ENCODE measurements at places on chromosomes 7 and 10.
A peak's percentile ranks its signal among the peaks of the same experiment; 100 is the strongest.

- no peak for DNase-seq
Observed at GRCh38 chr7:87347207-87347606, 1.7 kb downstream of the CROT start.

- no peak for DNase-seq
Observed at GRCh38 chr7:79037001-79037400, 416.5 kb downstream of the MAGI2 start.

- no peak for DNase-seq
Observed at GRCh38 chr10:44576702-44577191, 191.8 kb upstream of the CXCL12 start.

- no peak for DNase-seq
Observed at GRCh38 chr7:46953008-46953407, 628.9 kb downstream of the TNS3 start.

GRCh38 chr7:26309089-26309488 is 17.4 kb downstream of the SNX10 start:
- DNase-seq, result no peak

GRCh38 chr7:75943864-75944263 is 28.9 kb downstream of the POR start:
- no peak for DNase-seq

GRCh38 chr10:105879401-105879800 is 1238.3 kb downstream of the SORCS3 start:
- no peak for DNase-seq

DNA sequence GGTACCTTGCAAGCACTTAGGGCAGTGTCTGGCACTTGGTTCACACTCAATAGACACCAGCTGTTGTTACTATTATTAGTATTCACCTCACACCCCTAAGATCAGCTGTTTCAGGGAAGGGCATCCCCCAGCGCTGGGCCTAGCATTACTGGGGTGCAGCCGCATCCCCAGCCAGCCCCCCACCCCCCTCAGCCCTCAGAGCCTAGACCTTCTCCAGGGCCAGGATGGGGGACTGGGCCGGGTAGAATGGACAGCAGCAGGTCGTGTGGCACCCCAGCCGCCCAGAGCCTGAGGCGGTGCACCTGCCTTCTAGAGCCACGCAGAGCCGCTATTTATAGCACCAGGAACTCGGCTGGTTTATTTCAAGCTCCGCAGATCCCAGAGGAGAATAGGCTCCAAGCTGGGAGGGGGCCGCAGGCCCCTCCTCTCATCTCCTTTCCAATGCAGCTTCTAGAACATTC is 60.5 kb downstream of the GTF2IRD1 start:
- DNase-seq, result peak; percentile 54

DNA sequence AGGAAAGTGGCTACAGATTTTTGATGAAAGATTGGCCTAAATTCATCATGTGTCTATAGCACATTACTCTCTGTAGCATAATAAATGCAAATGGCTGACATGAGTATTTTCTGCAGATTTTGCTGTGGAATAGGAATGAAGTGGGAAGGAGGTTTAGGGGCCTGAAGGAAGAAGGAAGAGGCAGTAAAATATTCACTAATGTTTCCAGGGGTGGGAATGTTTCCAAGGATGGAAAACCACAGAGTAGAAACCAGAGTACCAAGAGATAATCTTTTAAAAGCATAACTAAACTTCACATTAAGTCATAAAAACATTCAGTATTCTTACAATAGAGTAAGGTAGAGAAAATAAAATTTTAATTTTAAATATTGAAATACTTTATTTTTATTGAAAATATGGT is 267.8 kb downstream of the BICC1 start:
- no peak for DNase-seq

- DNase-seq, result no peak
Observed at GRCh38 chr7:157006829-157007469, 3.5 kb downstream of the MNX1 start.

DNA sequence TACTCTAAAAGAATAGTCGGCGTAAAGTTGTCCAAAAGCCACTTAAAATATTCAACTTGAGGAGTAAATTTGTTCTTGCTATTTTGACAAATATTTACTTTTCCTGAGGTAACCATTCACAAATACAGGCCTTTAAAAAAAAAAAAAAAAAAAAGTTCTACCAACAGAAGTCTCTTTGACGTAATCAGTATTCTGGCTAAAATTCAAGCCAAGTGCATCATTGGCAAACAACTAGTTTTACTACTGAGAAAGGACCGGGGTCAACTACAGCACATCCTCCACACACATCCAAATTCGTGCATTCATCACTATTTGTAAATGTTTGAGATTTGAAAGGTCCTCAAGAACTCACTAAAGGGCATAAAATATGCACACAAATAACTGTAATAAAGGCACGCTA is 2.0 kb downstream of the OAT start:
- no peak for DNase-seq

DNA sequence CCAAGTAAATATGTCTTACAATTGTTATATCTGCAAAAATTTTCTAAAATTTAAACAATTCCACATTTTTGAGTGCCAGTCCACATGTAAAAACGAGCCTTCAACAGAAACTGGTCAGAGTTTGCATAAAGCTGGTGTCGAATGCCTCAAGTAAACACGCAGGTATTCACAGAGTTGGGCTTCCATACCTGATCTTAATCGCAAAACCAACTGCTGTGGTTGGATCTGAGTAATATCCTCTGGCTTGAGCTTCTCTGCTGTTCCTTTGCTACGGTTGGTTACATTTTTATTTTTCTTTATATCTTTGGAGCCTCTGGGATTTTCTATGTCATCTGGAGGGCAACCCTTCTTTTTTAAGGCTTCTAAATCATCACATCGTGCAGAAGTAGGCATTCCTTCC is 28.4 kb downstream of the ITGB1 start:
- no peak for DNase-seq

- DNase-seq, result no peak
Observed at GRCh38 chr7:28533731-28534531, 121.6 kb downstream of the CREB5 start.

DNA sequence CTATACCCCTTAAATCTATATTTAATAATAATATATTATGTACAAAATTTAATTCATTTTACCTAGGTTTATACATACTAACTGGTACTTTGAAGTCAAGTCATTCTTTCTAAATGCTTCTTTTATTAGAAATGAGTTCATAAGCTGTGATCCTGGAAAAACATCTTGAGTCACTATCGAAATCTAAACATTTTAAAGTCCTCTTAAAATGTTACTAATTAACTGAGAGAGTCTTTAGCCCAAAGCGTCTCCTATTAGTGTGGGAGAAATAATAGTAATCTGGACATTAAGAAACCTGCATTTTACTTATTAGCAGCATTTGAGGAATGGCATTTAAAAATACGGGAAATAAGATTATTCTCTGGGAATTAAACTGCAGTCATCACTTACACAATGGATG is 142.7 kb downstream of the CTNNA3 start:
- DNase-seq, result no peak

GRCh38 chr7:122849322-122849956 is 36.8 kb downstream of the CADPS2 start:
- DNase-seq, result no peak

DNA sequence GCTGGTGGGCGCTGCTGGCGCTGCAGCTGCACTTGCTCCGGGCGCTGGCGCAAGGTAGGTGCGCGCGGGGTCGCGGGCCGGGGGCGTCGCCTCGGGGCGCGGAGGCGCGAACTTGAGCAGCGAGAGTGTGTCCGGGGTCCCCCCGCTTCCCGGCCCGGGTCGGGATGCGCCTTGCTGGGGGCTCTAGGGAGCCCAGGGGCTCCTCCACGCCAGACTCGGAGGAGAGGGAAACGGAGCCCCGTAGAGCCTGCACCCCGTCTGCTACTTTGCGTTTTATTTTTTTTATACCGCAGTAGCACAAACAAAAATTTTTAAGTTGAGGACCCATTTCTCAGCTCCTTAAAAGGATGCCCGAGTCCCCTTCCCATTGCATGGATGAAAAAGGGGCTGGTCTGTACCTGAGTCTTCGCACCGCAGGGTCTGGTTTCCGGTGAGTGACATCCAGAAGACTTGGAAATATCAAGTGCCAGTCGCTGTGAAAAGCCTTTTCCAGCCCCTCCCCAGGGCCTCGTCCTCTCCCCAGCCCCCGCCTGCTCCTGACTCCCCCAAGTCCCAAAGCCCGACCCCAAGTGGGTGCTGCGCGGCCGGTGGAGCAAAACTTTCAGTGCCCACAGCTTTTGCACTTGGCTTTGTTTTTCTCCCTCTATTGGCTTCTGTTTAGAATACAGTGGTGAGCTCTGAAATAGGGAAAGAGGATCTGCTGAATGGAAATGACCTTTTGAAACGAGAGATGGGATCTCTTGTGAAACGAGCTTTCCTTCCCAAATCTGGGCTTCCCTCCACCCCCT is 973 bp downstream of the SDK1 start:
- DNase-seq, result peak; percentile 53

DNA sequence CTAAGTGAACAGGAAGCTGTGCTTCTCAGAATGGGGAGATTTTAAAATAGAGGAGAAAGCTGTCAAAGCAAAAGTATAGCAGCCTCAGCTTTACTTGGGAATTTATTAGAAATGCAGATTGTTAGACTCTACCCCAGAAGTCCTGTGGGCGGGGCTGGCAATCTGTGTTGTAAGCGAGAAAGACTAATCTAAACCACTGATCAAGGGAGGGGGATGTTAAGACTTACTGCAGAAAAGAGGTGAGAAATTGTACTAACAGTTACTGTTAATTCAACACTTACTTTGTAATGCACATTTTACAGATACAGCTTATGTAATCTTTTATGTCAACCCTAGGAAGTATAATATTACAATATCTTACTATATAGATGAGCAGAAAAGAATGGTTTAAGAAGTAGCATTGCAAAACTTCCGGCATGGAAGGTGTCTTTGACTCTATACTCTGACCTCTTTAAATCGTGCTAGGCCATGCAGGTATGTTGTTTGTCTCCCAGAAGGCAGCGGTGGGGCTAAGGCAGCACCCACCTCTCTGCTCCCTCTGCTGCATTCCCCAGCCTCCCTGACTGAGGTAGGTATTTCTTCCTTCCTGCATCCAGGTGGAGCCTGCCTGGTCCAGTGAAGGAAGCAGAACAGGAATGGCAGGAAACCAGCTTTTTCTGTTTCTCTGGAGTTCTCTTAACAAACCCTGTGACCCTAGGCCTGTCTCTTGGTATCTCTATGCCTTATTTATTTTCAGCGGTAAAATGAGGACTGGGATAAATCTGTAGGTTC is 462.2 kb downstream of the AUTS2 start:
- peak; percentile 30 for DNase-seq

- DNase-seq, result peak; percentile 12
Observed at GRCh38 chr10:62870866-62871265, 54.7 kb upstream of the EGR2 start.

DNA sequence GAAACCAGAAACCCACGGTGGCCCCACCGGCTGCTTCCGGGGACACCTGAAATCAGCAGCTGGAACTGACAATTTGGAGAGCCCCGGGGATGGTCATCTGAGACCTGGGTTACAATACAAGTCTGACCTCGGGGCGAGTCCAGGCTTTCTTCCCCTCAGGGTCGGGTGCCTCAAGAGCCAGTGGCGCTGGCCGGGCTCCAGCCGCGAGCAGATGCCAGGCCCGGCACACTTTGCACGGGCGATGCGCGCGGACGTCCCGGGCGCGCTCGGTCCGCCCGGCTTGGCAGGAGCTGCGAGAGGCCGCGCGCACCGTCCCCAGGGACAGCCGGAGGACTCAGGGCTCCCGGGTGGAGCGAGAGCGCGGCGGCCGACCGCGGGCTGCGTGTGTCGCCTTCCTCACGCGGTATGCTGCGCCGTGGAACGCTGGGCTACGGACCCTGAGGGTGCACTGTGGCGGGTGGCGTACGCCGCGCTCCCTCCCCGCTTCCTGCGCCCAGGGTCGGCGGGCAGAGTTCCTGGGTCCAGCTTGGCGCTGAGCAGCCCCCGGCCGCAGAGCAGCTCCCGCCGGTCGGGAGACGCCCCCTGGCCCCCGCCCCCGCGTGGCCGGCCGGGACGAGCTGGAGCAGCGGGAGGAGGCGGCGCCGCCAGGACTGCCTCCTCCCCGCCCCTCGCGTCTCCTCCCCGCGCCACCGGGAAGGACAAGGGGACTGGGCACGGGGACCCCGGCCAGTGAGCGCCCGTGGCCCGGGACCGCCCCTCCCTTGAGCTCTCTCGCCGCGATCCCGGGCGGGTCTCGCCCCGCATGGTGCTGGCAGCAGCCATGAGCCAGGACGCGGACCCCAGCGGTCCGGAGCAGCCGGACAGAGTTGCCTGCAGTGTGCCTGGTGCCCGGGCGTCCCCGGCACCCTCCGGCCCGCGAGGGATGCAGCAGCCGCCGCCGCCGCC is at the start of gene RBM20:
TSS of gene RBM20 (plus strand) at position 684 of the 945 bp plus-strand sequence. CDS start at position 803, 119 bp downstream.
- peak; percentile 82 for DNase-seq

GRCh38 chr7:28558236-28558635 is 145.9 kb downstream of the CREB5 start:
- DNase-seq, result no peak

DNA sequence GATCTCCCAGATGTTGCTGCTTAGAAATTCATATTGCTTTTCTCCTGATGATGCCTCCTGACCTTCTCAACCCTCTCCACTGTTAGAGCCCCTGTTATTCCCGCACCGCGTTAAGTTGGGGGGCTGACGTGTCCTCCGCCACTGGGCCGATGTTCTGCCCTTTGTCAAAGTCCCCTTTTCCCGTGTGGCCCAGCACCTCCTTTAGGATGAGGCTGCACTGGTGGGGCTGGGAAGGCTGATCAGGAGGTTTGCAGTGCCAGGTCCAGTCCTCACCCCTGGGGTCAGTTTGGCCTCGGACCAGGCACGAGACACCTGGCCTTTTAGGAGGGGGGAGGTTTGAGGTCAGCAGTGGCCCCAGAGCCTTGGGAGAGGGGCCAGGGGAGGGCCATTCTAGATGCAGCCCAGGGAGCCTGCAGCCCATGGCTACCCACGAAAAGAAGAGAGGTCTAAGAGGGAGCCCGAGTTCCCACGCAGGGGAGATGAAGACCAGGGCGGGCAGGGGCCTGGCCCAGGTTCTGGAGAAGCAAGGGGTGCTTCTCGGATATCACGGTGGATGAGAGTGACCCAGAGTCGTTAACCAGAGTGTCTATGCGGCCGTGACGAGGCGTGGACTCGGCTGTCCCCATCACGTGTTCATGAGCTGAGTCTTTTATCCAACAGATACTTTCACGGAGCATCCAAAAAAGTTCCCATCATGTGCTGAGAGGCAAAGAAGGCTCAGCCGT is 150.4 kb downstream of the DNAJB6 start:
- DNase-seq, result no peak

DNA sequence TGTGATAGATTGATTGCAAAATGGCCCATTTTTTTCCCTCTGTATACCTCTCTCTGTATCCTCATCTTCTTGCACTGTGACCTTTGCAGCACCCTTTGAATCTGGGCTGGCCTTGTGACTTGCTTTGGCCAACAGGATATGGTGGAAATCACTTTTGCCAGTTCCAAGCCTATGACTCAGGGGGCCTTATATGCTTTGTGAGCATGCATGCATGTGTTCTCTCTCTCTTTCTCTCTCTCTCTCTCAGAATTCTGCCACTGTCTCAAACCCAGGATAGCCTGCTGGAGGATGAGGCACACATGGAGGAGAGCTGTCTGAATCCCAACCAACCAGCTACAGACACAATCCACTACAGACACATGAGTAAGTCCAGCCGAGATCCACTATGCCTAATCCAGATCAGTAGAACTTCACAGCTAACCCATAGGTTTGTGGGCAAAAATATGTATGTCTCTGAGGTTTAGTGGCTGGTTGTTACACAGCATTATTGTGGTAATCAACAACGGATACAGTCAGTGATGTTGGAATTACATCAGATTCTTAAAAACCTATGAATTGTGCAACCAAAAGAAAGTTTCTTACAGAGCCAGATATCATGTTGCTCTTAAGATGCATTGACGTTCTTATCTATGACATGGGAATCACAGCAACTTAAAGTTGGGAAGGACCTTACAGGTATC is 41.8 kb upstream of the ABCB4 start:
- DNase-seq, result no peak

Measured in H7 (cell line).